Activated naive CD4-positive, alpha-beta T cell treated with anti-CD3 and anti-CD28 coated beads, Interleukin-2, amount 50 U/mL, for 16 hours (primary cell): ENCODE measurements at places on chromosomes 3 and 15.

- DNase-seq: no peak
Observed at GRCh38 chr15:59111251-59111650, 6.3 kb downstream of the CCNB2 start.

DNA sequence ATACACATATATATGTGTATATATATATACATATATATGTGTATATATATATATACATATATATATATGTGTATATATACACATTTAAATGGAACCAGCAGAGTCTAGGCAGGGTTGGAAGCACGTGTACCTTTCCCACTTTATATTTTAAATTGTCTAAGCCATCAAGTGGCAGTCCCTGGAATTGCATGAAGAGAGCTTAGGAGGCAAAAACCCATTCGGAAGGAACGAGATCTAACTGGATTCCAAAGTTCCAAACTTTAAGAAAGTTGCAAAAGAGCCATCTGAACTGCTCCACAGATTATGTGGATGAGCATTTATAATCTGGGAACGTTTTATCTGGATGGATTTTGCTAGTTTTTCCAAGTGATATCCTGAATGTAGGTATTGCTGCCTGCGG, 186.5 kb downstream of the FOXP1 start:
- DNase-seq: peak; percentile 32

- no peak for DNase-seq
Observed at GRCh38 chr15:85676342-85677098, 118.2 kb downstream of the KLHL25 start.

DNA sequence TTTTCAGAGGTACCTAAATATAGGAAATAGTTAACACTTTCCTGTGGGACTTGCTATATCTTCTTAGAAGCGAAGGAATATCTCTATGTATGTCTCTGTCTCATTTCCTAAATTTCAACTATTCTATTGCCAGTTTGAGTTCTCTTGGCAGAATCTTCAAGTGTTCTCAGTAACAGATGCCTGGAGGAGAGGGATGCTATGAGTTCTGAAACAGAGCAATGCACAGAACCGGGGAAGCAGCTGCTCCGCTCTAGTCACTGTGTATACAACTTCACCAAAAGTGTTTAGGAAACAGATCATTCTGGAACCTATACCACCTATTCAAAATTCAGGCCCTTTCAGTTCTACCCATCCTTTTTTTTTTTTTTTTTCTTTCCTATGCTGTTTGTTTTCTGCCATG, 144.6 kb downstream of the RORA start:
- no peak for DNase-seq

DNA sequence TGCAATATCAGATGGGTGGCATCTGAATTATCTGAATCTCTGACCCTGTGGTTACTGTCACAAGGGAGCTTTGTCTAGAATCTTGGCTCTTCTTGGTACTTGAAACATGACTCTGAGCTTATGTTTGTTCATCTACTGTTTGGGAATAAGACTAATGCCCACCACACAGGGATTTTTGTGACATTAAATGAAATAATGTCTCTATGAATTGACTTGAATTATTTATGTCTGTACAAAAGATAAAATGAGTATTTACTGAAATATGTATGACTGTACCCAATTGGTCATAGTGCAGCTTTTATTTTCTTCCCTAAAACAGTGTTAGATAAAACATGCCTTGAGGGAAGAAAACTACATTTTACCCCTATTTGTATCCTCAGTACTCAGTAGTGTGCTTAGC, 87.9 kb upstream of the ZPLD1 start:
- no peak for DNase-seq
